ENCODE measurements at places on chromosomes 6 and 20.

- no peak for DNase-seq
Measured at GRCh38 chr20:62907384-62908317, 18.7 kb downstream of the DIDO1 start.

GRCh38 chr6:139881236-139881635, 506.8 kb upstream of the CITED2 start:
- DNase-seq, result no peak

DNA sequence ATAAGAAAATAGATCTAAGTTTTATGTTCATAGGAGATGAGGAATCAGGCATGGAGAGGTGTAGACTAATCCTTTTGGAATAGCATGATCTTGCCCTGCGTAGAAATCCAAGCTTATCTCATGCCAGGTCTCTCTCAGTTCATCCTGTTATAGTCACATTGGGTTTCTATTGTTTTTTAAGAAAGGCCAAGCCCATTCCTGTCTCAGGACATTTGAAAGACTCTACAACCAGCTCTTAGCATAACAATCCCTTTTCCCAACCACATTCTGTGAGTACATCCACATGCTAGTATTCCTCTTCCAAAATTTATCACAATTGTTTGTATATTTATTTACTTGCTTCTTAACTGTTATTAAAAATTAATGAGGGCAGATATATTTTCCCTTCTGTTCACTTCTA, 130.3 kb downstream of the MMUT start:
- no peak for DNase-seq

DNA sequence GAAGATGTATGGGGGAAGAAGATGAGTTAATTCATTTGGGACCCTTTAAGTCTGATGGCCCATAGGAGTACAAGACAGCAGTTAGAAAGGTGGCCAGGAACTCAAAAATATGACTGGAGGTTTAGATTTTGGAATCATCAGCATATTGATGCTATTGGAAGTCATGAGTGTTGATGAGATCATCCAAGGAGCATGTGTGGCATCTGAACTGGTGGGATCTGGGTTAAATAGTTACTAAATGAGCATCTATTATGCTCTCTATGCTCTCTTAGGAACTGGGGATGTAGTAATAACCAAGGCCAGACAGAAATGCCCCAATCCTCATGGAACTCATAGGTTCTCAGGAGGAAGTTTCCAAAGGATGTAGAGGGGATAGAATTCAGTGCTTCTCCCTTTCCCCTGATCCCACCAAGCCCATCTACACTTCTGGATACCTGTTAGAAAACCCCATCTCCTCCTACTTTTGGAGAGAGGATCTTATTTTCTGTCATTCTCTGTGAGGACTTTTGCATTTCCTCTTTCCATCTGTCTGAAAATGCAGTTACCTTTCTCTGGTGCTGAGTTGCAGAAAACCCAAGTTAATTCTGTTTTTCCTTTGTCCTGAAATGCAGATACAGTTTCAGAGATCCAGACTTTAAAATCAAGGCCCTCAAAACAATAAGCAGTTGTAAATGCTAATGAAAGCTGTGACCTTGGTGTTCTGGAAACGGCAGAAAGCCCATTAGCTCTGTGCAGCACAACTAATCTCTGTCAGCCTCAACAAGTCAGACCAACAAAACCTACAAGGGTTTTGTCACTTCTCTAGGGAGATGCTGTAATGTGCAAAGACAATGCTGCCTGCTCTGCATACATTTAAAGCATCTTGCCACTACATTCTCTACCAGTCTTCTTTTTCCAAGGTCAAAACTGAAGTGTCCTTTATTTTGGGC, 65.8 kb downstream of the TBC1D7 start:
- no peak for DNase-seq

GRCh38 chr6:39251406-39251805, 22.1 kb upstream of the KCNK5 start:
- DNase-seq, result peak; percentile 86

DNA sequence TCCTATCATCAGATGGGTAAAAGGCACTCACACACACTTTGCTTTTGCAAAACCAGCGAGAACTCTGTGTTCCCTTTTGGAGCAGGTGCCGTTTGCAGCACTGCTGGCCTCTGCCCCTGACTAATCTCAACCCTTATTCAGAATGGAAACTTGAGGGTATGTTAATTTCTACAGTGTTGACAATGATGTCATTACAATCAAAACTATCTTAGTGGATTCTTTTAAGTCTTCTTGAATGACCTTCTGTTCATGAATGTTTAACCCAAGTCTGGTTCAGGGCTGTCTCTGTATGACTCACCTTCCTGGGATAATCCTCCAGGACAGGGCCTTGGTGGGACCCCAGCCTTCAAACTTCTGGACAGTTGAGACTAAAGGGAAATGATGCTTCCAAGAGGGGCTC, 197.9 kb downstream of the CDH4 start:
- DNase-seq, result no peak

GRCh38 chr20:14434384-14435136, 97.1 kb upstream of the FLRT3 start:
- DNase-seq, result no peak

GRCh38 chr6:167470101-167470835, 145.4 kb downstream of the TTLL2 start:
- no peak for DNase-seq

DNA sequence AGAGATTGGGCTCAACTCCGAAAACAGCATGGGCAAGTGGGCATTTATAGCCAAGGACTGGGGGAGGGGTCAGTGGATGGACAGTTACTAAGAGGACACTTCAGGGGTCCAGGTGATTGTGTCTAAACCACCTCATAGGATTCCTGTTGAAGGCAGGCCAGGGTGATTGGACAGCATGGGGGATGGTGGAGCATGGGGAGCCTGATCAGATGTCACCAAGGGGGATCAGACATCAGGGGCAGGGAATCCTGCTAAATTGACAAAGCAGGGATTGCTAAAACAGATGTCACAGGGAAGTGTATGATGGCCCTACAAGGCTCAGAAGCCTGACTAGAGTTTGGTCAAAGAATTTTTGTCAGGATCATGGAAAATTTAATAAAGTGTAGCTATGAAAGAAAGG, 2.4 kb upstream of the PYGB start:
- DNase-seq, result no peak

DNA sequence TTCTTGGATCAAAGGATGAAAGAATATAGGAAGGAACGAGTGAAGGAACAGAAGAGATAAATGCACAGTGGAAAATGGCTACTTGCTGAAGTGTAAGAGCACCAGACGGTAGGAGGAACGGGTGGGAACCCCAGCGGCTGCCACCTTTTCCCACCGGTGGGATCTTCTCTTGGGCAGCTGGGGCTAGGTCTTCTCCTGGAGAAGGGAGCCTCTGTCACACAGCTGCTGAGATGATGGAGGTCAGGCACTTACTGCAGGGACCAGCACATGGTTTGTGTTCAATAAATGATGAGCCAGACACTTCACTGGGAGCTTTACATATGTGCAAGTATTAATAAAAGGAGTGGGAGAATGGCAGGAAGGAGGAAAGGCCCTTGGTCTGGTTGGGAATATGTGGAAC, 123.7 kb downstream of the AGPAT4 start:
- no peak for DNase-seq

- no peak for DNase-seq
Measured at GRCh38 chr6:124795643-124796463, 166.4 kb upstream of the RNF217 start.

- no peak for DNase-seq
Measured at GRCh38 chr6:52672412-52673025, 1.6 kb downstream of the TMEM14A start.

- no peak for DNase-seq
Measured at GRCh38 chr20:63444548-63444947, 27.9 kb downstream of the KCNQ2 start.

GRCh38 chr6:156585859-156586258, 191.3 kb upstream of the ARID1B start:
- DNase-seq, result peak; percentile 86

DNA sequence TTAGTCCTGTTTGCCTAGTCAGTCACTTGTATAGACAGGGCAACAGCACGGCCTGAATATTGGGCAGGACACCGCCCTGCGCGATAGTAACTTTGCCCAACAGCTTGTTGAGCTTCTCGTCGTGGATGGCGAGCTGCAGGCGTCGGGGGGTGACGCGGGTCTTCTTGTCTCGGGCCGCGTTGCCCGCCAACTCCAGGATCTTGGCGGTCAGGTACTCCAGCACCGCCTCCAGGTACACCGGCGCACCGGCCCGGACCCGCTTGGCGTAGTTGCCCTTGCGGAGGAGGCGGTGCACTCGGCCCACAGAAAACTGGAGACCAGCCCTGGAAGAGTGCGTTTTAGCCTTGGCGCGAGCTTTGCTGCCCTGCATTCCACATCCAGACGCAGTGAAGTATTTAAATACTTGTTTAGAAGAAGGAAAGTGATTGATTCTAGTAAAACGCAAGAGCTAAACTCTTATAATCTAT, 92.8 kb upstream of the BTN3A2 start:
- DNase-seq, result no peak

GRCh38 chr20:32846852-32847251, 11.9 kb upstream of the EFCAB8 start:
- DNase-seq, result no peak

- no peak for DNase-seq
Measured at GRCh38 chr6:25747477-25747876, 7.1 kb upstream of the SLC17A4 start.

DNA sequence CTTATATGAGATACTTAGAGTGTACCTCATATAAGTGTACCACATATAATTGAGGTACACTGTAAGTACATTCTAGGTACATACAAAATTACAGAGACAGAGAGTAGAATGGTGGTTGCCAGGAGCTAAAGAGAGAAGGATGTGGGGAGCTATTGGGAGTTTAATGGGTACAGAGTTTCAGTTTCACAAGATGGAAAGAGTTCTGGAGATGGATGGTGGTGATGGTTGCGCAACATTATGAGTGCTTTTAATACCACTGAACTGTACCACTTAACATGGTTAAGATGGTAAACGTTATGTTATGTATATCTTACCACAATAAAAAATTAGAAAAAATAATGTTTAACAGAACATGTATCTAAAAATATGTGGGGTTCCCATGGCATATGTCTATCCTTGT, 69.4 kb downstream of the PRND start:
- no peak for DNase-seq

DNA sequence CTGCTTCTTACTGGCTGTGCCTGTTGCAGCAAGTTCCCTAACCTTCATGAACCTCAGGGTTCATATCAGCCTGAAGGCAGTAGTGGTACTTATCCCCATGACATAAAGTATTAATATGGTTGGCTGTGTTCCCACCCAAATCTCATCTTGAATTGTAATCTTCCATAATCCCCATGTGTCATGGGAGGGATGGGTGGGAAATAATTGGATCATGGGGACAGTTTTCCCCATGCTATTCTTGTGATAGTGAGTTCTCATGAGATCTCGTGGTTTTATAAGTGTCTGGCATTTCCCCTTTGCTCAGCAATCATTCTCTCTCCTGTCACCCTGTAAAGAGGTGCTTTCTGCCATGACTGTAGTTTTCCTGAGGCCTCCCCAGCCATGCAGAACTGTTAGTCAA, 61.8 kb downstream of the FAM229B start:
- DNase-seq, result peak; percentile 7

DNA sequence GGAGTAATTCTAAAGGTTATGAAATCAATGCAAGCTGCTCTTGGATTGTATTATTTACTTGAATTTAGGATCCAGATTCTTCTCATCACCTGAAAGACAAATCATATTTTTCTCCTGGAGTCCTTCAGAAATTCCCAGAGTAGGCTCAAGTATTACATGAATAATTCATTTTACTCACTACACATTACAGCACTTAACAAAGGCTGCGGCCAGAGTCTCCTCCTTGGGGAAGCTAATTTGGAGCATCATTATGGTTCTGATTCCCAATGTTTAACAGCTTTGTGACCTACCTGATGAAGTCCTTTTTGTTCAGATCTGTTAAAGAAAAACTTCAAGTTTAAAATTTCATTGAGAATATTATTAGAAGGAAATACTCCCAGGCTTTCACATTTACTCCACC, 28.7 kb downstream of the GRIK2 start:
- peak; percentile 60 for DNase-seq

DNA sequence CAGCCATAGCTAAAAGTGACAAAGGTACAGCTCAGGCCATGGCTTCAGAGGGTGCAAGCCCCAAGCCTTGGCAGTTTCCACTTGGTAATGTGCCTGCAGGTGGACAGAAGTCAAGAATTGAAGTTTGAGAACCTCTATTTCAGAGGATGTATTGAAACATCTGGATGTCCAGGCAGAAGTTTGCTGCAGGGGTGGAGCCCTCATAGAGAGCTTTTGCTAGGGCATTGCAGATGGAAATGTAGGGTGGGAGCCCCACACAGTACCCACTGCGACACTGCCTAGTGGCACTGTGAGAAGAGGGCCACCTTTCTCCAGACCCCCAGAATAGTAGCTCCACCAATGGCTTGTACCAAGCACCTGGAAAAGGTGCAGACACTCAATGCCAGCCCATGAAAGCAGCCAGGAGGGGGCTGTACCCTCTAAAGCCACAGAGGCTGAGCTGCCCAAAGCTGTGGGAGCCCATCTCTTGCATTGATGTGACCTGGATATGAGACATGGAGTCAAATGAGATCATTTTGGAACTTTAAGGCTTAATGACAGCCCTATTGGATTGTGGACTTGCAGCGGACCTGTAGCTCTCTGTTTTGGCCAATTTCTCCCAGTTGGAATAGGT, 1299.4 kb upstream of the MAP3K7 start:
- DNase-seq, result no peak

DNA sequence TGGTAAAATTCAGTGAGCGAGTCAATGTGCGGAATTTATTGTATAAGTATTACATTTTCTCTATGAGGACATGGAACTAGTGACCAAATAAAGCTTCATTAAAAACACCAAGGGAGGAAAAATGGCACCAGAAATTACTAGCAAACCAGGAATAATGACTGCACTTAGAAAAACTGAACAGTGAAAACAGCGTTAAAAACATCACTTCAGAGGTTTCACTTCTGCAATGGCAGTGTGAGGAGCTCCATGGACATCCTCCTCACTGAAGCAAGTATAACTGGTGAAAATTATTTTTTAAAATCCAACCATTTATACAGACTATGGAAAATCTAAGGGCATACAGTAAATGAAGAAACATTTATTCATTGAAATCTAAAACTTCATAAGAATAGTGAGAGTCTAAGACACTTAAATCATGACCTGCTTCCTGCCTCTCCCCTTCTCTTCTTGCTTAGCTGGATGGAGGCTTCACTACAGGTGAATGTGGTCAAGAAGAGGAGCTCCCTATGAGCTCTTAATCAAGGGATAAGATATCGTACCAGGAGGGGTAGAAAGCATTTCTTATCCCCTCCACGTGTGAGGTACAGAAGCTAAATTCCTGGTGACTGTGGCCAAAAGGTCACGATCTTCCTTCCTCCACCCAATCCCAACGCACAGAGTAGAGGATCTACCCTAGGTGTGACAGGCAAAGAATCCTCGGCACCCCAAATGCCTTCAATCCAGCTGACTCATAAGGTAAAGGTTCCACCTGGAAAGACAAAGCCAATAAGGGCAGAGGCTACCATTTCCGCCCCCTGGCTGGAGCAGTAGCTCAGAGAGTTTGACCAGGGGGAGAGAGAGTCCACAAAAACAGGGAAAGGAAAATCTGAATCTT, 12.3 kb upstream of the ASF1A start:
- no peak for DNase-seq

- DNase-seq, result no peak
Measured at GRCh38 chr20:31711179-31712111, 11.2 kb downstream of the BCL2L1 start.

- no peak for DNase-seq
Measured at GRCh38 chr6:108294297-108294726, 542 bp upstream of the AFG1L start.

- DNase-seq, result no peak
Measured at GRCh38 chr6:116507324-116507723, 4.1 kb upstream of the CALHM5 start.

GRCh38 chr20:61901392-61902220, 164.1 kb downstream of the TAF4 start:
- no peak for DNase-seq

GRCh38 chr20:57688864-57689263, 21.0 kb downstream of the PMEPA1 start:
- no peak for DNase-seq

Data from NCI-H187 treated with DMSO at 0.1 percent for 48 hours (cell line).